GM12891 (cell line): ENCODE measurements at places on chromosomes 4 and X.

GRCh38 chrX:17412692-17413091 is 37.7 kb downstream of the NHS start:
- DNase-seq = no peak

DNA sequence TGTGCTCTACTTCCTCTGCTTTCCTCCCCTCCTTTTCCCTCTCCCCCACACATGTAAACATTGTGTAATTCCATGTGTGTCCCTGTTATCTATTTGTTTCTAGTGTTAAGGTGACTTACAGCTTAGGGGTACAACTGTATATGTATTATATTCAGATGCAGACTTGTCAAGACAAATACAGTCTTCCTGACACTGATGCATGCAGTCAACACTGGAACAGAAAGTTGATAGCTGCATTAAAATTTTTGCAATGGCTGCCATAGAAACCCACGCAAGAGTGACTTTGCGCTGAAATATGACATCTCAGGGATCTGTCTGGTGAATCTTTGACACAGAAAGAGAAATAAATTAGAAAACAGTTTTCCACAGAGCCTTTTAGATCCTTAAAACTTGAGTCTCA is 656.7 kb downstream of the IL1RAPL1 start:
- no peak for DNase-seq

DNA sequence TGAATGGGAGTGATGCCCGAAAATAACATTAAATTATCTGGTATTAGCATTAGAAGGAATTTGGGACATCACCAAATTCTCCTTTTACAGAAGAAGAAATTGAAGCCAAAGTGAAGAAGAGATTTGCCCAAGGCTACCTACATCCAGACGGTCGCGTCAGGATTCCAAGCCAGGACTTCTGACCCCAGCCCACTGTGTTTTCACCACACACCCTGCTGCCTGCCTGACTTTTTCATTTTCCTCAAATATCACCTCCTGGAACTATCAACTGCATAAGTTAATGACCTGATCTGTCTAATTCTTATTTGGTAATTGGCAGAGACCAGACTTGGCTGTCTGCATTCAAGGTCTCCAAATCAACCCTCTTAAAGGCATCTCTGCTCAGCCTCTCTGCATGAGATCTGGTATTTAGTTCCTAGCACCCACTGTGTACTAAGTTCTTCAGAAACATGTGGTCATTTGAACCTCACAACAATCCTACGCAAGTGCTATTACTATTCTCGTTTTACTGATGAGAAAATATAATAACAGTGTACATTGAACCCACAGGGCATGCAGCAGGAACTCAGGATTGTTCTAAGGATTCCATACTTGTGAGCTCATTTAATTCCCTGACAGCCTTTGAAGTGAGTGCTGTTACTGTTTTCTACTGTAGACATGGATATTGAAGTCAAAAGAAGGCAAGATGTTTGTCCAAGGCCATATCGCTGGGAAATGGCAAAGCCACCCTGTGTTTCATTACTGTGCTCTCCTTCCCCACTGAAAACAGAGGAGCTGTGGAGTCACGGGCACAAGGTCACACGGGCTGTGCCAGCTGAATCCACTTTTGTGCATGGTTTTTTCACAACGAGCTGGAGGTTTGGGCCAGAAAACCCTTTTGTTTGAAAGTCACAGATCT is 195.2 kb upstream of the C1QTNF7 start:
- no peak for DNase-seq

DNA sequence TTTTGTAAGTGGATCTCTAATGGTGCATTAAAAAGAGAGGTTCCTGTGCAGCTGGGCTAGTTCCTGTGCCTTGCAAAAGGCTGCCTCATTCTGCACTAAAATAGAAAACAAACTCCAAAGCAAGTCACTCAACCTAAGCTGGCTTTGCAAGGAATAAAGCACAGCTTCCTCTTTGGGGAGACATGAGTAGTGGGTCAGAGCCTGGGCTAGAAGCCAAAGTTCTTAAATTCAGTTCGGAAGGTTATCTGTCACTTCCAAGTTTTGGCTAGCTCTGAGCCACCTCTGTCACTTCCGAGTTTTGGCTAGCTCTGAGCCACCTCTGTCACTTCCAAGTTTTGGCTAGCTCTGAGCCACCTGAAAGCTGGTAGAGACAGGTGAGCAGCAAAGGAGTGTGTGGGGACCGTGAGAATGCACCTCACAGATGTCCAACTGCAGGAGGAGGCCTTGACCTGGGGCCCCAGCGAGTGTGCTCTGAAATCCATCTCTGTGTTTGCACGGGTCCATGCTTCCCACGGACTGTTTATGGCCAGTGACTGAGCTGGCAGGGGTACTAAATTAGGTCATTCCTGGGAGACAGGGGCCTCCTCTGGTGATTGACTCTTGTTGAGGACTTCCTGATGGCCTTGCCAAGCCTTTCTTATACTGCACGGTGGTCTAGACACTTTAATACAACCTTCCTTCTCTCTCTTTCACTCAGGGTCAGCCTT is 36.4 kb upstream of the MAMLD1 start:
- DNase-seq = no peak

- no peak for DNase-seq
Measured at GRCh38 chr4:81682492-81682891, 210.8 kb upstream of the RASGEF1B start.

DNA sequence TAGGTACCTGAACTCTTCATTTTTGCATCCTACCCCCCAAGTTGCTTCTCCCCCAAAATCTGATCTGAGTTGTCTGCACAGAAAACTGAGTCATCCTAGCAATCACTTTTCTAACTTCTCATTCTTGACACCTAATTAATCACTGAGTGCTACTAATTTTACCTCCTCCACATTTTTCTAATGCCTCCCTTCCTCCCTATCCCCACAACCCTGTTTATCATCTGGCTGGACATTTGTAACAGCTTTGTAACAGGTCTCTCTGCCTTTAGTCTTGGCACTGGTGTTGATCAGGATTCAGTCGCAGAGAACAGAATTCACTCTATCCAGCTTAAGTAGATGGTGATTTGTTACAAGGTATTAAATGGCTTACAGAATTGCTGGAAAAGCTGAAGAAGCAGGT is 303.9 kb upstream of the GATB start:
- no peak for DNase-seq

DNA sequence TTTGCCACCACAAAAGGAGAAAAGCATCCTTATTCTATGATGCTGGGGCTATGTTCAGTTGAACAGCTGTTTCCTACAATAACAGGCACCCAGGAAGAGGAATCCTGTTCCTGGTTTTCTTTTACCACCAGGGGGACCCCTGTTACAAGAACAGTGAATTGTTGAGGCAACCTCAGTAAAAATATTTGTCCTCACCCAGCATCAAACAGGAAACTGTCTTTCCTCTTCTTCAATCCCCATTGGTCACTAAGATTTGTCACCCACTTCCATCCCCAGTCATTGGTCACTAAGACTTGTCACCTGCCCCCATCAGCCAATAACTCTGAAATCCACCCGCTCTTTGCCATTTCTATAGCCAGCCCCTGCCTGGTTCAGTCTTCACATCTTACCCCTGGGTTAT is 143.5 kb upstream of the GALNT7 start:
- peak; percentile 16 for DNase-seq

DNA sequence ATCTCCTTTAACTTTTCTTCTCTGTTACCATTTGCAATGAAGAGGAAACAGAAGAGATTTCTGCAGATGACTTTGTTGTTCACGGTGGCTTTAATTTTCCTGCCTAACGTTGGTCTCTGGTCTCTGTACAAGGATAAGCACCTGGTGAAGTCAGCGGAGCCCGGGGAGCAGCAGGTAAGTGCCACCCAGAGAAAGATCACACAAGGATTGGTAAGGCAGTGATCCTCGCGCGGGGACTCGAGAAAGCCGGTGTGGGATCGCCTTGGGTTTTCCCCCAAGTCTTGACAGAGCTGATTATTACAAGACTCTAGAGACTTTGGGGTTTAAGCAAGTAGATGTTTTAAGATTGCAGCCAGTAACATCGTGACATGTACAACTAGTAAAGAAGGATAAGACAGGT is 1.3 kb downstream of the GALNTL6 start:
- DNase-seq = no peak

DNA sequence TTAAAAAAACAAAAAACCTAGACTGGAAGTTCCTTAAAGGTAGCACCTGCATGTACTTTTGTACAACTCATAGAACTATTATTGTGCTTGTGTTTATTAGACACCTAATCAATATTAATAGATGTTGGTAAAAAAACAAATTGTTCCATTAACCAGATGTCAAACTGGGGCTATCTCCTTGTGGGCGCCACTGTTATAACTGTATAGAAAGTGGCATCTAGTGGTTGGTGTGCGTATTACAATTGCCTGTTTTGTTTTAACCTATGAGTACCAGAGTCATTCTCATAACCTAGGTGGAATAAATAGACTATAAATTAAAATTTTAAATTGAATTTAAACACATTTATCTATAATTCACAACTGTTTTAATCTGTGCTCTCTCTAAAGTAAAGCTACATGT is 97.4 kb downstream of the COL4A5 start:
- DNase-seq = no peak

- no peak for DNase-seq
Measured at GRCh38 chrX:150902434-150903109, 4.1 kb upstream of the CD99L2 start.

GRCh38 chr4:149711593-149712365 is 103.9 kb downstream of the IQCM start:
- no peak for DNase-seq

DNA sequence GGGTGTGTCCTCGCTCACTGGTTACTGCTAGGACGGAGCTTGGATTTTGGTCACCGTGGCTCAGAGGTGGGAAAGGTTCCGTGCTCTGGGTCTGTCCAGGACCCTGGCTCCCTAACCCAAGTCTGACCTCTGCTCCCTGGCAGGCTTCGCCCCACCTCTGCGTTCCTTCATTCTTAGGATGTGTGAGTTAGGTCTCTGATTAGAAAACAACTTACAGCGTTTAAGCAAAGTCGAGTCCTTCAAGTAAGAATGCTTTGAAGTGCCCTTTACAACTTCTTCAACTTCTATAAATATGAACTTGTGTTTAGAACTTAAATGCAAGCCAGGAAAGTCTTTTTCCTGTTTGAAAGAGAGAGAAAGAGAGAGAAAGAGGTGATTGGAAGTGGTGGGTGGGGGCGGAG is 891 bp downstream of the TLR2 start:
- DNase-seq = no peak

- DNase-seq = no peak
Measured at GRCh38 chrX:65644621-65645289, 22.7 kb upstream of the MSN start.

DNA sequence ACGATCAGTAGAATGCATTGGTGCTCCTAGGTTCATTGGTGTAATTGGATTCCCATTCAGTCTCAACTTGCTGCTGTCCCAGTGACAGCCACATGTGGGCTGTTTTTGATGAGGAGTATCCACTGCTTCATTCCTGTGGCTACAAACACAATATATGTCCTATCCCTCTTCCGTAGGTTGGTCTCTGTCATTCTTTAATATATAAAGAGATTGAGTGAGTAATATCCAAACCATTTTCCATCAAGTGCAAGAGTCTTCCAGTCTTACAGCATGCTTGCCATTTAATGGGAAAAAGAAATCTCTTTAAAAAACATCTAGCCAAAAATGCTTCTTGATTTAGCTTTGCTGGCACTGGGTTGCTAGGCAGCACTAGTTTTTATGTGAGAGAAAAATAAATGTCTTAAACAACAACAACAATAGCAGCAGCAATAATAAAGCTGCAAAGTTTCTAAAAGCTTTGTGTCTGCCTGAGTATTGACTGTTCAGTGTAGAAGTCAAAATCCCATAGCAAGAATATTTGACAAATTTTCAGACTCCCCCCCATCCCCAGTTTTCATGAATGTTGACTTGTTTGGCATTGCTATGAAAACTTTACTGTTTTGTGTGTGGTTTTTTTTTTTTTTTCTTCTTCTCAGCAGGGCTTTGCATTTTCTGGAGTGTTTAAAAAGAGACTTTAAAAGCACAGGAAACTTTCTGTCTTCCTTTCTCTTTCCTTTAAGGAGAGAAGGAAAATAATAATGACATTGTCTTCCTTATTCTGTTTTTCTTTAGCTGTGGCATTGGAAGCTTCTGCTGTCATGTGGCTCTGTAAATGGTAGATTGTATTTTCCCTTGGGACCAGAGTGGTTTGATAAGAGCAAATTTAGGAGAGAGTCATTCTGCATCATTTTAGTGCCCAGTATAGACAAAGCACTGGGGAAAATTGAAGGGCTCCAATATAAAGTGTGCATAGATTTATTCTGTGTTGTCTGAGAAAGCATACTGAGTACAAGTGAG is 244.3 kb downstream of the ARHGAP10 start:
- no peak for DNase-seq

DNA sequence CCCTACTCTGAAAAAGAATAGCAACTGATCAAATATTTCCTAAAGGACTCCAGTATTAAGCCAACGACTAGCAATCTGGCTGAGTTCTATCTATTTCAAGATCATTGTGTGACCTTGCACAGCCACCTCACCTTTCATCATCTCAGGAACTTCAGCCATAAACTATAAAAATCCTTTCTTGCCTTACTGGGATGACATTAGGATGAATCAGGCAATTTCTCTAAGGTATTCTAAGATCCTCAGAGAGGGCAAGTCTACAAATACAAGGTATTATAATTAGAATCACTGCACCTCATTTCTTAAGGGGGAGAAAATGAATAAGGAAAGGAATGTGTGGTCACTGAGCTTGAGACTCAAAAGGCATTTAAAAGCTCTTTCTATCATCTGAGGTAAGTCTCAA is 152.6 kb downstream of the GRIA3 start:
- DNase-seq = no peak

DNA sequence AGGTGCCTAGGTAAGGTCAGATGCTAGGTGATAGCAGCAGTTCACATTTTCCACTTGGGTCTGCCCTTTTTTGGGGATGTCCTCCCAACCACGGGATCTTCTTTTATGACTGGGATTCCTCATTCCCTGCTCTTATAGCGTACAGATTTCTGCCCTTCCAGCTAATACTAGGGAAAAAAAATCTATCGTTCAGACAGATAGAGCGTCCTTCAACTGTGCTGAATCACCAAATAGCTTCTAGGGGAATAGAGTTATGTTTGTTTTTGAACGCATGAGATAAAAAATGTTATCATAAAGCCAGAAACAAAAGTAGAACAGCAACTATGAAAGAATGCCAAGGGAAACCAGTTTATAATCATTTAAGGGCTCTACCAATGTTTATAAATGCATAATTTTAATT is 13.0 kb downstream of the RAP2C start:
- no peak for DNase-seq

DNA sequence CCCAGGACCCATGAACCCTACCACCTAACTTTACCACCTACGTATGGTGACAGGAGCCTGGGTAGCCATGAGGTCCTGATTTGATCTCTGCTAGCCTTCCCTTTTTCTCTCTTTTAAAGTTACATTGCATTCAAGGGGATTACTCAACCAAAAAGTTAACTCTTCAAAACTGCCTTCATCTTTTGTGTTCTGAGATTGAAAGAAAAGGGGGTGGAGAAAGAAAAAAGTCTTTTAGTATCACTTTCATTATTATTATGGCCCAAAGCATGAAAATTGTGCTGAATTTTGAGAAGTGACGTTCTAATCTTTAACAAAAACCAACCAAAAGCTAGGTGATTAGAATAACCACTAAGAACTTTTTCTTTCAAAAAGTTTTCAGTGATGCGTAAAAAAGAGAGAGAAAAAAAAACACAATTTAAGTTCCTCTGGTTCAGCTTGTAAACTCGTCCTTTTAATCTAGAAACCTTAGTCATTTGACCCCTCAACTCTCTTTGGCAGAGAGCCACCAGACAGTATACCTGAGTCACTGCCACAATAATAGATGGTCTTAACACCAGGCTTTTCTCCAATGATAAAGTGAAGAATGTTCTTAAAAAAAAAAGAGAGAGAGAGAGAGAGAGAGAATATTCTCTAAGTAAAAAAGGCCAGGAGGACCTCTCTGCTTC is 347.4 kb upstream of the FGF13 start:
- DNase-seq = no peak

- DNase-seq = no peak
Measured at GRCh38 chrX:10660171-10660570, 39.8 kb upstream of the MID1 start.
